ENCODE measurements at places on chromosomes 3 and 15.

- no peak for DNase-seq
Measured at GRCh38 chr3:108333961-108334360, 37.6 kb downstream of the HHLA2 start.

GRCh38 chr3:187255314-187255713, 36.2 kb downstream of the MASP1 start:
- no peak for DNase-seq

DNA sequence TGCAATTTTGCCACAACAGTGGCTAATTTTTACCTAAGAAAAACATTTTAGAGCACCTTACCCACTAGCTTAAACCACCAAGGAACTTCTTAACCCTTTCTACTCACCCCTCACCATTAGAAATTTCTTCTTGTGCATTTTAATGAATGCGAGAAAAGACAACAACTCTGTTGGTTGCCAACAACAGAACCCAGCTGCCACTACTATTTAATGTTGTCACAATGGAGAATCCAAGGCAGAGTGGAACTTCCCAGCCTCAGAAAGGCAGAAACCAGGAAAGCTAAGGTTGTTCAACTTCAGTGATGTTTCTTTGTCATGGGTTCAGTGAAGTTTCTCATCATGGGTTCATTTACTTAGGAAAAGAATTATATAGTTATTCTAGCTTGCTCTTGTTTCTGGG, 325.2 kb upstream of the ARL6 start:
- no peak for DNase-seq

- DNase-seq = no peak
Measured at GRCh38 chr15:55546718-55547117, 38.7 kb upstream of the DNAAF4 start.

DNA sequence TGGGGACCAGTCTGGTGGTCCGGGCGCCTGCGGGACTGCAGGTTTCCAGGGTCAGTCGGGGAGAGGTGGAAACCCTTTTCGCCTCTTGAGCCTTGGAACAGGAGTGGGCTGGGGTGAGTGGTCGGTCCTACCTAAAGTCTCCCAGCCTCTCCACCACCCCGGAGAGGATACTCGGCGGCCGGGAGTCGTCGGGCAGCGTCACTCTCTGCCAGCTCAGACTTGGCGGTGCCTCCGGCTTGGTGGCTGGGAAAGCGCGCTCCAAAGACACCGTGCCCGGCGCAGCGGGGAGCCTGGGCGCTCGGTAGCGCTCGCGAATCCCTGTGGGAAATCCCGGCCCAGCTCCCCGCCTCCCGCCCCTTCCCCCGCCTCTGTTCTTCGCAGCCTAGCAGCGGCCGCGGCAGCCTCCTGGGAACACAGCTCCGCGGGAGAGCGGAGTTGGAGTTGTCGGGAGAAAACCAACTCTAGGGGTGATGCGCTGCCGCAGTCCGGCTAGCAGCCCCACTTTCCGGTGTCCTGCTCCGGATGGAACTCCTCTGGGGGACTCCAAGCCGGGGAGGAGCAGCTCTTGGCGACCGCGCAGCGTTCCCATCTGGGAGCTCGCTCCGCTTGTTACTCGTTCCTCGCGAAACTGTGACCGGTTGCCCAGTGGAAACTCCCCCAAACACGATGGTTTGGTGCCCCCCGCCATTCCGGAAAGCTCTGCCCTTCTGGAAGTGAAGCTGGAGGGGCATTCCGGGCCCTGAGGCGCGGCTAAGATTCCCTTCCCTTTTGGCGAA, 1.4 kb downstream of the EPHB1 start:
- DNase-seq = no peak

- DNase-seq = no peak
Measured at GRCh38 chr3:132318451-132318850, 1.2 kb downstream of the ACP3 start.

DNA sequence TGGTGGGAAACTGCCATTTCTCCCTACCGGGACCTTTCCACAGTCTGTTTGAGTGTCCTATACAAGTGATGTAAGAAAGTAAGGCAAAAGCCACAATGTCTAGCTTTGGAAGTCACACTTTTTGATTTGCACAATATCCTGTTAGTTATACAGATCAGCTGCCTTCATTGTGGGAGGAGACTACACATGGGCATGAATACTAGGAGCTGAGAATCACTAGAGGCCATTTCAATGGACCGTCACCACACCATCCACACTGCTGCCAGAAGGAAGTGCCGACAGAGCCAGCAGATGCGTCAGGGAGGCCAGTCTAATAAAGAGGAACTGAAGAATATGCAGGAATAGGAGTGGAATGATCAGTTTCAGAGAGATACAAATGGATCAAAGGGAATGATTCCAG, 65.8 kb downstream of the SCN11A start:
- no peak for DNase-seq

Data from stimulated activated naive CD4-positive, alpha-beta T cell treated with Interleukin-2 at 50 U/mL for 16 hours (primary cell).